ENCODE measurements at places on chromosomes 3 and 15. TPM values are rescaled to one million over a fixed set of nuclear protein-coding genes. Genes with fewer than 3 reads are reported as not detected.
A peak's percentile ranks its signal among the peaks of the same experiment; 100 is the strongest.

DNA sequence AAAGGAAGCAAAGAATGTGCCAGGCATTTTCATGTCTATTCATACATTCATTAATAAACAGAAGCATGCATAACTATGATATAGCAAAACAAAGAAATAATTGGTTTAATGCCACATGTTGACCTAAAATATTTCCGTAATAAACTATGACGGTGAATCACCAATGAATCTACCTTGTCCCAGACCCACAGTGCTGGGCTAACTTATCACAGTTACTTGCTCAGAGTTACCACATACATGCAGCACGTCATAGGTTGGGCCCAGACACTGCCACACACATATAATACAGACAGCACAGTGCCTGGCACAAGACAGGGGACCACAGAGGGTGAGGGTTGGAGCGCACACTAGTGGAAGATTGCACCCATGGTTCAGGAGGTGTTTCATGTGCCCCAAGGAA lies 86.9 kb downstream of the ATP1B3 start:
- H3K4me3 ChIP-seq = no peak overlapping the region
- DNase-seq = no peak
- no peak overlapping the region for H3K27ac ChIP-seq
- H3K27me3 ChIP-seq = no peaks in the 10 kb centered on the region
- H3K4me1 ChIP-seq = no peaks in the 10 kb centered on the region

DCLK3 gene
- 2.7 TPM for total RNA-seq

GRCh38 chr15:60519218-60519617 lies 40.3 kb upstream of the ICE2 start:
- no peaks in the 10 kb centered on the region for H3K4me1 ChIP-seq
- H3K36me3 ChIP-seq = peaks cover 4% of the 10 kb centered on the region
- H3K27me3 ChIP-seq = no peaks in the 10 kb centered on the region
- no peak overlapping the region for H3K4me3 ChIP-seq

DNA sequence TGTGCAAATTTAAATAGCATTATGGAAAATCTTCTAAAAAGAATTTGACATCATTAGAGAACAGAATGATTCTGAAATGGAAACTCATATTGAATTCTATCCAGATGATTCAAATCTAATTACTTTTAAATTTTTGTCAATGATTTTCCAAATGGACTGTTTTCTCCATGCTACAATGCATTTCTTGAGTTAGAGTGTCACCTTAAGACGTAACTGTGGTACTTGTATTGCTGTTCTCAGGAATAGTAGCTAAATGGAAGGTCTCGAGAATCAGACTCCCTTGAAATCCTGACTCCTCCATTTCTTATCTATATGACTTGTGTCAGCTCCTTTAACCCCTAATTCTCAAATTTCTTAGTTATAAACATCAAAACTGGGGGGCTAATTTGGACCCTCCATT lies 102.3 kb downstream of the P2RY1 start:
- DNase-seq = no peak
- H3K36me3 ChIP-seq = no peaks in the 10 kb centered on the region
- no peaks in the 10 kb centered on the region for H3K4me1 ChIP-seq

DNA sequence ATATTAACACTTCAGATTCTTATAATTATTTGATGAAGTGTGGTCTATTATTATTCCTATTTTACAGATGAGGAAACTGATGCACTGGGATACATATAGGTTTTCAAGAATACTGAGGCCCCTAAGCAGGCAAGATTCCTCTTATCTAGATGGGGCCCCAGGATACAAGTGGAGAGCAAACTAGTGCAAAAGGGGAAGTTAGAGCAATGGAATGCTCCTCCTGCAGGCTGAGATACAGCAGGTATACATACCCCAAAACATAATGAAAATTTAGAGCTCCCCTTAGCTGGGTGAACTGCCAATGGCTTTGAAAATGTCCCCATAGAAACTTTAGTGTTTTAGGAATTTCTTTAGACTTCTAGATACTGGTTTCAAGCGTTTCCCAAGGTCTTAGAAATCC lies 247.1 kb downstream of the CHST2 start:
- H3K27me3 ChIP-seq = peaks cover 72% of the 10 kb centered on the region
- no peak for DNase-seq
- no peaks in the 10 kb centered on the region for H3K36me3 ChIP-seq
- H3K4me1 ChIP-seq = no peaks in the 10 kb centered on the region
- H3K4me3 ChIP-seq = no peak overlapping the region

DNA sequence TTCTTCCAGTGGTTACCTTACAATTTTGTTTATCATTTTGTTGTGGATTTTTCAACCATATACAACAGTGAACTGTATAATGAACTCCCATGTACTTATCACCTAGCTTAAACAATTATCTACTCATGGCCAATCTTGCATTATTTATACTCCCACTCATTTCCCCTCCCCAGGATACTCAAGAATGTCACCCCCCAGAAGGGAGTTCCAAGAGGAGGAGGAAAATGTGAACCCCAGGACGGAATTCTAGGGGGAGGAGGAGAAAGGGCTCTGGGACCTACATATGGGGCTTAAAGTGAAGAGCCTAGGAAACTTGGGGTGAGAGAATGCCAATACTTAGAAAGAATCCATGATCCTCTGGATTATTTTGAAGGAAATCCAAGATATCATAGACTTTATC lies 59.3 kb downstream of the TSC22D2 start:
- no peaks in the 10 kb centered on the region for H3K36me3 ChIP-seq
- DNase-seq = no peak
- H3K27ac ChIP-seq = no peak overlapping the region
- H3K4me3 ChIP-seq = no peak overlapping the region
- H3K4me1 ChIP-seq = peaks cover 17% of the 10 kb centered on the region
- H3K27me3 ChIP-seq = no peaks in the 10 kb centered on the region

WNT5A gene
- total RNA-seq = 1.2 TPM

TMEM207 gene
- not detected for total RNA-seq

GHRL gene
- 0.40 TPM for total RNA-seq

GRCh38 chr3:155382396-155383042 lies 89.0 kb upstream of the STRIT1 start:
- DNase-seq = peak; percentile 95
- H3K27me3 ChIP-seq = no peaks in the 10 kb centered on the region
- no peak overlapping the region for H3K4me3 ChIP-seq

MYO5A gene
- 12.8 TPM for total RNA-seq

DNA sequence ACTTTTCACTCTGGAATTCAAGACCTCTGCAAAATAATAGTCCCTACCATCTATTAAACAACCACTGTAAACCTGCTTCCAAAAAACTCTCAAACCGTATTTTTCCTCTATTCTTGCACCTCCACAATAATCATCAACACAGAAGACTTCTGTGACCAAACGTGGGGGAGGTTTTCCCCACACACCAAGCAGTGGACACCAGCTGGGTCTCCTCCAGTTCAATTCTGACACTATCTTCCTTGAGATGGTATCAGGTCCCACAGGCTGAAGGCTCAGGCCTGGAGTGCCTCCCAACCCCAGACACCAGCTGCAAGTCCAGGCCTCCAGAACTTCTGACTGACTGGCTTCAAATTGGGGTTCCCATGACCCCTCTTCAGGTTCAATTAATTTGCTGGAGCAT lies 89.6 kb upstream of the RAP2B start:
- peaks cover 4% of the 10 kb centered on the region for H3K4me1 ChIP-seq
- H3K27ac ChIP-seq = no peak overlapping the region
- H3K4me3 ChIP-seq = no peak overlapping the region
- no peaks in the 10 kb centered on the region for H3K27me3 ChIP-seq
- DNase-seq = no peak

GRCh38 chr3:38009807-38010591 lies 19.4 kb downstream of the VILL start:
- no peaks in the 10 kb centered on the region for H3K27me3 ChIP-seq
- DNase-seq = no peak
- no peak overlapping the region for H3K27ac ChIP-seq
- H3K36me3 ChIP-seq = peaks cover 27% of the 10 kb centered on the region
- no peak overlapping the region for H3K4me3 ChIP-seq

DNA sequence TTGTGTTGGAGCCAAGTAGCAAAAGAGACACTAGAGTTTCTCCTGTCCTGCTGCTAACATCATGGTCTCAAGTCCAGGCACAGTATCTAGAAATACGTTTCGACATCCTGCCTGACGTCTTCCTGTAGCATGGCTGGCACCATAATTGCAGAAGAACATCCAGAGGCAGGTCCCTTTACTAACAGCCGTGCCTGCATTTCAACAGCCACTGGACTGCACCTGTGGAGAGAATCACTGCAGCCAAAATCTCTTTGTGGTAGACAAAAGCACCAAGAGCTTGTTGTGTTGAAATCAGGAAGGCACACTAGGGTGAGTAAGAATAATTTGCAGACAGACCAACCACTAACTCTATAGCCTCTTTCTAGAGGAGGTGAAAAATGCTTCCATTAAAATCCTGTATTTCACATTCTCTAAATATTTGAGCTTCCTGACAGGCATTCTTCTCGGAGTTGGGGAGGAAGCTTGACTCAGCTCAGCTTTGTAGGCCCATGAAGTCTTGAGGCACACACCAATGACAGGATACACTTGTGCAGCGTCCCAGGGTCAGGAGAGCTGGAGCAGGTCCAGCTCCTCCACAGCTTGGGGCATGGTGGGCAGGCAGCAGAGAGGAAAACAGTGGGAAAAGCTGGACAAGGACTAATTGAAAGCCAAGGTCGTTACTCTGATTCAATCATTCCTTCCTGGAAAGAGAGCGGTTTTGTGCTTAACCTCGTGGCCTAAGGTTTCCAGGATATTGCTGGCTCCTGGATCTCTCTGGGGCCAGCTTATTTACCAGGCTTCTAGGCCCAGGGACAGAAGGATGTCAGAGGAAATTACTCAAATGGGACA lies 244.9 kb downstream of the FAM43A start:
- no peaks in the 10 kb centered on the region for H3K36me3 ChIP-seq
- peak overlapping the region; percentile 32 for H3K27ac ChIP-seq
- H3K27me3 ChIP-seq = no peaks in the 10 kb centered on the region
- H3K4me3 ChIP-seq = no peak overlapping the region

- DNase-seq = no peak
- H3K4me1 ChIP-seq = peaks cover 3% of the 10 kb centered on the region
Measured at GRCh38 chr15:101012326-101013200, 93.4 kb downstream of the LRRK1 start.

GRCh38 chr3:15819576-15819975 lies 21.8 kb upstream of the ANKRD28 start:
- no peak overlapping the region for H3K4me3 ChIP-seq
- no peaks in the 10 kb centered on the region for H3K36me3 ChIP-seq
- no peak for DNase-seq
- no peaks in the 10 kb centered on the region for H3K4me1 ChIP-seq

ZFAND6 gene
- total RNA-seq = 95.7 TPM

GRCh38 chr3:177578488-177578887 lies 381.2 kb upstream of the TBL1XR1 start:
- H3K27ac ChIP-seq = no peak overlapping the region
- H3K4me3 ChIP-seq = no peak overlapping the region
- H3K4me1 ChIP-seq = no peaks in the 10 kb centered on the region
- no peaks in the 10 kb centered on the region for H3K27me3 ChIP-seq

- H3K36me3 ChIP-seq = no peaks in the 10 kb centered on the region
- H3K27me3 ChIP-seq = no peaks in the 10 kb centered on the region
- H3K4me1 ChIP-seq = peaks cover 3% of the 10 kb centered on the region
- no peak overlapping the region for H3K4me3 ChIP-seq
Measured at GRCh38 chr3:182618085-182618732, 175.1 kb upstream of the ATP11B start.

BFSP2 gene
- not detected for total RNA-seq

GOLGA8Q gene
- total RNA-seq = not detected

DNA sequence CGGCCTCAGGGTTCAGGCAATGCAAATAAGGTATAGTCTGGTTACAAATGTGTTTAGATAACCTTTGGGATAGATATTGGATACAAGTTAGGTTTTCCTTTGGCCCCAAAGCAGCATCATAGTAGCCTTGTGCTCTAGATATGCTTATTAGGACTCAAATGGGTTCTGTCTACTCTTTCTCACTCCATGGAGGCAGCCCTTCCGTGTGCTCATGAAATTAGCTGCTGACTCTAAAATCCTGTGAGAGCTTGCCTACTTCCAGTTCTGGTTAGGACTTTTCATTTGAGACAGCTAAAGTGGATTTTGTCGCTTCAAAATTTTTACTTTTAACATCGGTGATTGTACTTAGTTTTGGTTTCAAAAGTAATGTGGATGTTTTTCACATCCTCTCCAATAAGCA lies 1.6 kb downstream of the CDV3 start:
- H3K36me3 ChIP-seq = peaks cover 46% of the 10 kb centered on the region
- no peaks in the 10 kb centered on the region for H3K4me1 ChIP-seq
- no peak overlapping the region for H3K27ac ChIP-seq
- DNase-seq = no peak
- H3K4me3 ChIP-seq = peak overlapping the region; percentile 99
- H3K27me3 ChIP-seq = no peaks in the 10 kb centered on the region

TMEM158 gene
- total RNA-seq = 6.8 TPM
